ENCODE measurements at places on chromosomes 12 and 14.

GRCh38 chr12:83893101-83893500 is 1019.5 kb downstream of the SLC6A15 start:
- DNase-seq, result no peak

DNA sequence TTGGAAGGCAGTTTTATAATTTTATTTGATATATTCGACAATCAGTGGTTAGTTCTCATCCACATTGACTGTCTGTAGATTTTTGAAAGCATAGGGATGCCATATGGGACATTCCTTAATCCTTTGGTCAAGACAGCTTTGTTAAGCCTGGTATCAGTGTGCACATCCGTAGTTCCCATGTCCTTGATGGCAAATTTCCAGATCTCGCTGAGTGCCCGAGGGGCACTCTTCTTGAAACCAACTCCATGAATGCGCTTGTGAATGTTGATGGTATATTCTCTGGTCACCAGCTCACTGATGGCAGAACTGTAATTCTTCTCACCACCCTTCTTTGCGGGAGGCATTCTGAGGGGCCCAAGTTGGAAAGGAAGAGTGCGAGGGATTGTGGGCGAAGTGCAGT is 6.1 kb upstream of the DENND5B start:
- DNase-seq, result no peak

DNA sequence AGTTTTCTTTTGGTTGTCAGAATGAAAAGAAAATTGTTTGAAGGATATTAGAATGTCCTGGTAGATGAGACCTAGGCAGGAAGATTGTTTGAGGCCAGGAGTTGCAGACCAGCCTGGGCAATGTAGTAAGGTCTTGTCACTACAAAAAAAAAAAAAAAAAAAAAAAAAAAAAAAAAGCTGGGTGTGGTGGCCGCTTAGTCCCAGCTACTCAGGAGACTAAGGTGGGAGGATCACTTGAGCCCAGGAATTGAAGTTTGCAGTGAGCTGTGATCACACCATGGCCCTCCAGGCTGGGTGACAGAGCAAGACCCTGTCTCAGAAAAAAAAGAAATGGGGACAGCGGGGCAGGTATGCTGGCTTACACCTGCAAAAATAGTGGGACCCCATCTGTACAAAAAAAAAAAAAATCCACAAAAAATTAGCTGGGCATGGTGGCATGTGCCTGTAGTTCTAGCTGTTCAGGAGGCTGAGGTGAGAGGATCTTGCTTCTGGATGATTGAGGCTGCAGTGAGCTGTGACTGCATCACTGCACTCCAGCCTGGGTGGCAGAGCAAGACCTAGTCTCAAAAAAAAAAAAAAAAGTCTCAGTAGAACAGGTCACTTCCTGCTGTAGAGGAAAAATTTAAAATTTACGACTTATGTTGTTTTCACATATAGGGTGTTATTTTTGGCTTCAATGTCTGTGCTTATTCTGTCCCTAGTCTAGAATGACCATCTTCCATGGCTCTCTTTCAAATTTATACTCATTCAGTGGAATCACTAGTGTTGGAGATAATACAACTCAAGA is 70.7 kb downstream of the PPHLN1 start:
- no peak for DNase-seq

- DNase-seq, result no peak
These were observed 13.3 kb downstream of the PCNX1 start for GRCh38 chr14:70920608-70921007.

DNA sequence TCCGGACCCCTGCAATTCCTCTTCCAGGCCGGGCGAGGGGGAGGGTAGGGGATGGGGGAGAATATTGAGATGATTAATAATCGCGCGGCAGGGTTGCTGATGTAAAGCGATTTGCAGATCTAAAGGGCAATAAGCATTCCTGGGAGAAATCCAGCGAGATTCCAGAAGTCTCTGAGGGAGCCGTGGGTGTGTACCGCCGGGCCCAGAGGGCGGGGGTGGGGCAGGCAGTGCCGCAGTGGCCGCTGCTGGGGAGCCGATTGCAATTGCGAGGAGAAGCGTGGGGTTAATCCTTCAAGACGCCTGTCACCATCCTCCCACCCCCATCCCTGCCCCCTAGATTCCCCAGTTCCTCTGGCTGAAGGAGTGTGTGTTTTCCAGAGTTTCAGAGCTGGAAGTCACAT is 16.4 kb downstream of the FOS start:
- DNase-seq, result no peak

GRCh38 chr14:99325591-99325990 is 53.6 kb upstream of the BCL11B start:
- DNase-seq, result no peak

GRCh38 chr14:36901861-36902260 is 240.2 kb downstream of the PAX9 start:
- DNase-seq, result no peak

- no peak for DNase-seq
These were observed 338.6 kb downstream of the SYT1 start for GRCh38 chr12:79203058-79203647.

GRCh38 chr14:72876710-72877063 is 17.2 kb downstream of the DPF3 start:
- DNase-seq, result no peak

GRCh38 chr14:101257551-101257950 is 303.7 kb upstream of the DIO3 start:
- no peak for DNase-seq

GRCh38 chr14:72952171-72952570 is 25.9 kb downstream of the DCAF4 start:
- DNase-seq, result no peak

DNA sequence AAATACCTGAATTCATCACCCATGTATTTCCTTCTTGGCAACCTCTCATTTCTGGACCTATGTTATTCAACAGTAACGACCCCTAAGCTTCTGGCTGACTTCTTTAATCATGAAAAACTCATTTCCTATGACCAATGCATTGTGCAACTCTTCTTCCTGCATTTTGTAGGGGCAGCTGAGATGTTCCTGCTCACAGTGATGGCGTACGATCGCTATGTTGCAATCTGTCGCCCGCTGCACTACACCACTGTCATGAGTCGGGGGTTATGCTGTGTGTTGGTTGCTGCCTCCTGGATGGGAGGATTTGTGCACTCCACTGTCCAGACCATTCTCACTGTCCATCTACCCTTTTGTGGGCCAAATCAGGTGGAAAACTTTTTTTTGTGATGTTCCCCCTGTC is 356 bp downstream of the OR4Q2 start:
- no peak for DNase-seq

- DNase-seq, result no peak
These were observed 29.9 kb upstream of the PTPRR start for GRCh38 chr12:70950451-70950850.

DNA sequence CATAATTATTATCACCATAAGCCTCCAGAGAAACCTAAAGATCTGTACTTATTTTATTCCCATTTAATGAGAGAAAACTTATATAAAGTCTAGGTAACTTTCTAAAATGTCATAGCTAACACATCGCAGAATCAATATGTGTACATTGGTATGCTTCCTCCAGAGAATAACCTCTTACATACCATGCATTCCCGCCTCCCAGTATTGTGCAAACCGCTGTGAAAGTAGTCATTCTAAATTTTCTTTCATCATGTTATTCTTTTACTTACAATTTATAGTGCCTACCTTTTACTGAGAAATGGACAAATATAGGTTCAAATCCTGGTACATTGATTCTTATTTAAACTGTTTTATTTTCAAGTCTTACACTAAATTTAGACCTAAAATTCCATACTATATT is 463.4 kb downstream of the LRFN5 start:
- no peak for DNase-seq

- DNase-seq, result no peak
These were observed 21.2 kb upstream of the CDKL1 start for GRCh38 chr14:50417853-50418252.

- no peak for DNase-seq
These were observed 5.0 kb downstream of the RASAL1 start for GRCh38 chr12:113130457-113131135.

Data from stimulated activated CD8-positive, alpha-beta memory T cell treated with anti-CD3 and anti-CD28 coated beads, Interleukin-2, amount 100 ng/mL, for 1 hour (primary cell).